ENCODE measurements at places on chromosomes 7 and 10.

GRCh38 chr7:155483245-155483644 lies 25.3 kb downstream of the EN2 start:
- DNase-seq, result no peak

DNA sequence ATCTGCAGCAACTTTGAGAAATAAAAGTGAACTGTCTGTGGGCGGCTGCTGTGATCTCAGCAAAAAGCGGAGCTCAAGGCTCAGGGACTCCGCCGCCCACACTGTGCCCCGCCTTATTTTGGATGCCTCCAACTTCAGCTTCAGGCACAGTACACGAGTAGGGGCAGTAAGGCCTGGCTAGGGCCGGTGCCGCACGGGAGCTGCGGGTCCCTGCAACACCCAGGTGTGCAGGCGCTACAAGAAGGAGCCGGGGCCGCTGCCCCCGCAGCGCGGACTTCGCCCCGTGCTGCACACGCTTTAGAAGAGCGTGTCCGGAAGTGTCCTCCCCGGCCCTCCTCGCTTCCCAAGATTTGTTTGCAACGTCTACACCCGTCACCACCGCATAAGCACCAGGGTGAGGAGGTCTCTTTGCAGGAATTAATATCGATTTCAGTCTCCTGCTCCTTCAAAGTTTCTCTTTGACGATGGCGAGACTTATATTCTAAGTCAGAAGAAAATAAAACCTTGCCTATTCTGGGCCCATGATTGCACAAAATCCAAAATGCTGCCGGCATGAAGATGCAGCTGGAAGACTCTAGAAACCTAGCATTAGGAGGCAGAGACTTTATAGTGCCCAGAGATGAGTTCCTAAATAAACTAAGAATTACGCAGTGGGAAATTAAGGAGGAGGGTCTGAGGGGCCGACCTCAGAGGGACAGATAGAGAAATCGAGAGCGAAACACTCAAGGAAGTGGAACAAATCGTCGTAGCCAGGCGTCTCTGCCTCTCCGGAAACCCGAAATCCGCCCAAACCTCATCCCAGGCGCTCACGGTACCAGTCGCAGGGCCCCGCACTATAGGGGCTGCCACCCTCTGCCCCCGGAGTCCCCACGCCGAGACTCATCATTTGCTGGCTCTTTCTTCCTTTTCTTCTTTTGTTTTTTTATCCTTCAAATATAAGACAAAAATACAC lies 6.4 kb downstream of the VAX1 start:
- DNase-seq, result no peak

GRCh38 chr7:67900456-67900855 lies 903.8 kb downstream of the TYW1 start:
- DNase-seq, result no peak

GRCh38 chr7:41292487-41292886 lies 410.4 kb downstream of the INHBA start:
- no peak for DNase-seq

DNA sequence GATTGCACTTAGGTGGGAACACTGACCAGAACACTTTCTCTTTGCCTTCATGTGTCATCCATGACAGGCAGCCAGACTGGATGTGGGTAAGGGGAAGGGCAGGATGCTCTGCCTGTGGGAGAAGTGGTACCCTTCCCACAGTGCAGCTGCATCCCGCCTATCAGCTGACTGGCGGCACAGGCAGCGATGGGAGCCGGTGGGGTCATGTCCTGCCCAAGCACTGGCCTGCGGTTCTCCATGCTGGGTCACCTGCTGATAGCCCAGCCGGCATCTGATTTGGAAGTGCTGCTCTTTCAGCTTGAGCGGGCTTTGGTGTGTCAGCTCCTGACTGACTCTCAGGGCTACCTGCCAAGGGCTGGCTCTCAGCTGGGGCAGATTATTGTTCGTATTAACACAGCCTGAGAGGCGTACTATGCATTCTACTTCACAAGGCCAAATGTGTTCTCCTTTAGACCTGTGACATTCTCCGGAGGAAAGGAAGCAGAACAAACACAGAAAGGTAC lies 105.2 kb upstream of the PDLIM1 start:
- no peak for DNase-seq
